CD4-positive, alpha-beta T cell treated with Interleukin-15 for 1 hour (primary cell): ENCODE measurements at places on chromosomes 1 and 21.

- no peak for DNase-seq
Measured at GRCh38 chr1:244497805-244498204, 36.7 kb downstream of the CATSPERE start.

DNA sequence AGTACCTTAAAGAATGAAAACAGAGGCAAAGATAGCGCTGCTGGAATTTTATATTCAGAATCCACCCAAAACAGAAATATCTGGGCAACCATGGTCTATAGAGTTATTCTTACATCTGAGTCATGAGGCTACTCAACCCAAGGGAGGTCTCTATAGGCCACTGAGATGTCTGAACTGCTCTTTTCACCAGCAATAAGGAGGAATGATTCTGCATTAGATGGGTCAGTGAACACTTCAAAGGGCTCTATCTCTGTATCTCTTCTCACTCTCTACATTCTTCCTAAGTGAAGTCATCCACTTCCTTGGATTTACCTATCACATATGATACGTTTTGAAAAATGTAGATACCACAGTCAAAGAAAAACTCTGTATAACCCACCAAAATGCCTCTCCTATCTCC lies 90.2 kb upstream of the NGF start:
- no peak for DNase-seq

GRCh38 chr1:157894613-157895165 lies 53.1 kb upstream of the CD5L start:
- no peak for DNase-seq

GRCh38 chr1:170494369-170494768 lies 37.6 kb upstream of the GORAB start:
- DNase-seq: no peak

DNA sequence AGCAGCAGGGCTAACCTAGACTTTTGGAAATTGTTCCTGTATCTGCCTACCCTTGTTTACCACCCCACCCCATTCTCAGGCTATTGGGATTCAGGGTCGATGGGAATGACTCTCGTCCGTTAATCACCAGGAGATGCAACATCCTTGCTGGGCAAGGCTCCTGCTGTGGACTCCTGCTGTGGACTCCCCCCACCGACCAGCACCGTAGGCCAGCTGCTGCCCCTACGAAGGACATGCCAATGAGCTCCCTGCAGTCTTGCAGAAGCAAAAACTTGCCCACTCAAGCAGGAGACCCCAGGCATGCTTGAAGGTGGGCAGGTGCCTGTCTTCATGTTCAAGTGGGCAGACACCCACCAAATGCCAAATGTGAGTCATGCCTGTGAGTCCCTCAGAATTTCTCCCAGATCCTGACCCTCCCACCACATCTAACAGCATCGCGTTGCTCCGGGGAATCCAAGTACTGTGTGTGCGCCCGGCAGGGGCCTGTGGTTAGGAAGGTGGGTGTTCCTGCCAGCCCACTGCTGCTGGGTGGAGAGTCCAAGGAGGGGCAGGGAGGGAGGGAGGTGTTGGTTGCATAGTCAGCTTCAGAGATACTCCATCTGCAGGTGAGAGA lies 41.7 kb upstream of the SOX13 start:
- DNase-seq: no peak

- DNase-seq: no peak
Measured at GRCh38 chr1:17014671-17015567, 3.2 kb upstream of the ATP13A2 start.

- DNase-seq: no peak
Measured at GRCh38 chr1:151975311-151976014, 18.2 kb downstream of the S100A10 start.

- DNase-seq: no peak
Measured at GRCh38 chr1:181777812-181778211, 283.7 kb downstream of the ZNF648 start.

- no peak for DNase-seq
Measured at GRCh38 chr1:4174291-4175200, 274.5 kb upstream of the C1orf174 start.

GRCh38 chr1:115807723-115808122 lies 33.2 kb downstream of the NHLH2 start:
- no peak for DNase-seq

DNA sequence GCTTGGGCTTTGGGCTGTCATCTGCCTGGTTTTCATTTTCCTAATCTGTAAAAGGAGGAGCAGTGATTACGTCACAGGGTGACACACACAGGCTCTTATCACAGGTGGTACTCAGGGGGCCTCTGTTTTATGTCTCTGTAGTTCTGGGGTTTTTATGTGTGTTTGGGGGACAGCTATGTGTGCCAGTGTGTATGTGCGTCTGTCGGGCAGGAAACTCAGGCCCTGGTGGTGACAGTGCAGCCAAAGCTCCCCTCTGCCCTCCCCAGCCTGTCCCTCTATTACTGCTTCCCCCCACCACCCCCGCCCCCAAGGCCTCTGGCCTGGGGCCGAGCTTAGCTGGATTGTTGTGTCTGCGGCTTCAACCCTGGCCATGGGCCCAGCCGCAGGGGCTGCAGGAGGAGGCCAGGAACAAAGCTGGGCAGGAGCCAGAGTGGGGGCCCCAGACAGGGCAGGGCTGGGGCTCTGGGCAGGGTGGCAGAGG lies 13.3 kb downstream of the MFAP2 start:
- DNase-seq: no peak

DNA sequence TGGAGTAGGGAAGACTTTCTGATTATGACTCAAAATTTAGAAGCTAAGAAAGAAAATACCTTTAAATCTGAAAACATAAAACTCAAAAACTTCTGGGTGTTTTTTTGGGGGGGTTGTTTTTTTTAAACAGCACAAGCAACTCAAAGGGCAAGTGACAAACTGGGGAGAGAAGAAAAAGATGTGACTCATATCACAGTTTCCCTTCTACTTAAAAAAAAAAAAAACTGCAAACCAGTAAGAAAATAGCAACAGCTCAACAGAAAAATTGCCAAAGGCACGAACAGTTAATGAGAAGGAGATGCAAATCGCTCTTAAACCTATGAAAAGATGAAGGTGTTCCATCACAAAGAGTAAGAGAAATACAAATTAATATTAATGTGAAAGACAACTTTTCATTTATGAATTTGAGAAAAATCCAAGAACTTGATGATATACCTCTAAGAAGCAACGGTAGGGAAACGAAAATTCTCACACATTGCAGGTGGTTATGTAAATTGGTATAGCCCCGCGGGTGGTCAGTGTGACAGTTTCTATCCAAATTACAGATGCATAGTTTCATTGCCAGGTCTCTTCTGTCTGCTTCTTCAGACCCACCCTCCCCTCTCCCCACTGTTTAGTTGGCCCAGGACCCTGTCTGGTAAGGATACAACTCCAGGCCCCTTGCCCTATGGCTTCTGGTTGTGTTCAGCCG lies 9.0 kb downstream of the IFNAR2 start:
- no peak for DNase-seq

DNA sequence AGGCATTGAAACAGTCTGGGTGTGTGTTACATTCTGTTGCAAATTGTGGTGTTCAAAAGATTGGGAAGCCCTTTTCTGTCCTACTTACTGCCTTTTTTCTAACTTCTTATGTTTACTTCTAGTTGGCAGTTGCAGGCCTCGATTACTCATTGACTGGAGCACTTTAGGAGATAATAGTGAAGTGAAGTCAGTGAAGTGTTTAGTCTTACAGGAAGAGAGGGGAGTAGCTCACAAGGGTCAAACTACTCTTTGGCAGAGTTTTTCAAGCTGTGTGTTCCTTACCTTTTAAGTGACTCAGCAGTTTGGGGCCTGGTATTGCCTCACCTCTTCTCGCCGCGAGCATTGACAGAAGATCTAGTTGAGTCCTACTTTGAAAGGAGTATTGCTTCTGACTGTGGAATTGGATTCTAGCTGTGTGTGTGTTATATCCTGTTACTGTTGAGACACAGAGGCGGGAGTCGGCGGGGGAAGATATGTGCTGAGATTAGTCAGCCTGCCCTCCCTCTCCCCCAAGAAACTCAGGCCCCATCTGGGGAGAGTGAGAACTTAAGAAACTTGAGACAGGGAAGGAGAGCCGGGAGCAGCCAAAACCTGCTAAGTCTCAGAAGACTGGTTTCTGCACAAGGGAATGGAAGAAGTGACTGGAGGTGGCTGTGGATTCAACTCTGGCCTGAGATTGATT lies 19.3 kb downstream of the AHCYL1 start:
- DNase-seq: no peak

GRCh38 chr1:7069931-7070330 lies 284.7 kb downstream of the CAMTA1 start:
- no peak for DNase-seq

DNA sequence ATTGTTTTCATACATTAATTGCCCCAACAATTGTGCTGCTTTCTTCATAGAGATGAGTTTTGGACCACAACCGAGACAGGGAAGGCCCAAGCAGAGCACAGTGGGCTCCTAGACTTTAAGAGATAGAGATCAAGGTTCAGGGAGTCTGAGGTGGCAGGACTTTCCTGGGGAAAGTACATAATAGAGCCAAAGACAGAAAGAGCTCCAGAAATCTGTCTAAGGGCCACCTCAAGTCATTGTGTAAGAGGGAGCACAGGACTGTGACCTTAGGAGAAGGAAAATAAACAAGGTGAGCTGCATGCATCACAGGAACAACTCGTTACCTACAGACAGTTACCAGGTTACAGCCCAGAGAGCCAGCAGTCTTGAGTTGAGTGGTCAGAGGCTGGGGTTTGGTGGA lies 41.3 kb upstream of the CR2 start:
- no peak for DNase-seq

GRCh38 chr21:39088031-39088370 lies 95.2 kb downstream of the PSMG1 start:
- DNase-seq: no peak

DNA sequence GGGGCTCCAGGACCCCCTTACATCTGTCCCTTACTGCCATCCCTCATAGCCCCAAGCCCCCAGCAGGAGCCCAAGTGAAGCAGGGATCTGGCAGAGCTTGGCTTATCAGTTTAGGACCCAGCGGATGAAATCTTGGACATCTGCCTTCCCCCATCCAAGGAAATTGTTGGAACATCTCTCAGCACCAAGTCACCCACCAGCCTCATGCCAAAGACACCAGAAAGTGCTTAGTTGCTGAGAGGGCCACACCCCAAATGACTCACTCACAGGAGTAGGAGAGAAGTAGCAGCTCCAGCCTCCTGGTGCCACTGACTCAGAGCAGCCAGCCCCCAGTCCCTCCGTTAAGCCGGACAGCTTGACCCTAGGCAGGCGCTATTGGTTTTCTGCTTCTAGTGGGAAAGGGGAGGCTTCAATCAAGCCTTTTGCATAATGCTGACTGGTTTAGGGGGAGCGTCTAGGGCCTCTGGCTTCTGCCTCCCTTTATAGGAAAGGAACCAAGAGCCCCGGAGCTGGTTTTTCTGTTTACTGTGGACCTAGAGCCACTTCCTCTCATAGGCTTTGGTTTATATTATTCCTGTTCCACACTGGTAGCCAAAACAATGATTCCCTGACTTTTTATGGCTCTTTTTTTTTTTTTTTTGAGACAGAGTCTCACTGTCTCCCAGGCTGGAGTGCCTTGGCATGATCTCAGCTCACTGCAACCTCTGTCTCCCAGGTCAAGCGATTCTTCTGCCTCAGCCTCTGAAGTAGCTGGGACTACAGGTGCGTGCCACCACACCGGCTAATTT lies 114.2 kb upstream of the IPO9 start:
- DNase-seq: peak; percentile 82

DNA sequence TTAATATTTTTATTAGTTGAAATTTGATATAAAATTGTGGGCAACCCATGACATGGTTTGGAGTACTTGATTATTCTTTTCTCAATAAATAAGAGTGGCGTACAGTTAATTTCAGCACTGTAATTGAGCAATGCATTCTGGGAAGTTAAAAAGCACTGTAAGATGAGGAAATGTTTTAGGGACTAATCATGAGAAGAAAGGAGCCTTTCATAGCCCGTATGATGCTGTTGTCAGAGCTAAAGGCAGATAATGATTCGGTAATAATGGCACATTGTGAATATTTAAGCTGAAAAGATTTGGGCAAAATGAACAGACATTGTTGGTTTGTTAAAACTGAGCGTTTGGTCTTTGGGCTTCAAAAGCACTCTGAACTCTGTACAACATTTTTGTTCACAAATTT lies 139.3 kb downstream of the NFIA start:
- DNase-seq: no peak

DNA sequence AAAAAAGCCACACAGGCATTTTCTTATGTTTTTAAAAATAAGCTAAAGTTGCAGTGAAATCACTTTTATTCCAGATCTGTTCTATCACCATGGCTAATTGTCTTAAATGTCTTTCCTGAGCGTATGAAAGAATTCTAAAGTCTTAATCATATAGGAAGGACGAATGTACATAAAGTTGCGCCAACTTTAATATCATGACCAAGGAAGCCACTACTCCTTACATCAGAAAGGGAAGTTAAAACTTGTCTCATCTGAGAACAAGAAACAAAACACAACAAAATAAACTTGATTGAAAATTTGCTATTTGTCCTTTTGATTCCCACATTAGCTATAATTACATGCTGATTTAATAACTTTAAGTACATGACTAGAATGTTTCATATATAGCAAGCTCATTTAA lies 26.5 kb downstream of the CNIH4 start:
- DNase-seq: no peak

DNA sequence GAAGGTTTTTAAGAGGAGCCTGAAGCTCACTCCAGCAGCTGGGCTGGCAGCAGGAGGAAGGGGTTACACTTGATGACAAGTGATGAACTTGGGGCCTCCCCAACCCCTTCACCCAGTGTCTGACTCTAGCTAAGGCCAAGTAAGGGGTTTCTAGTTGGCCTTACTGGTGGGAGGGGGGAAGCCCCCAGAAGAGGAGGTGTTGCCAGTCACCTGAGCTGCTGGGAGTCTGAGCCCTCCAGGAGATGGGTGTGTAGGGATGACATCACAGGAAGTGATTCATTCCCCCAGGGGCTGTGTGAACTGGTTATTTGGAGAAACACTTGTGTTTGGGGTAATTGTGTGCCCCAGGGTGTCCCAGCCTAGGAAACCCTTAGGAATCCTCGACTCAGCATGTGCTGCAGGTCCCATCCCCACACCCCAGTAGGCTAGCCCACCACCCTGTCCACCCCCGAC lies 3.1 kb downstream of the PADI1 start:
- peak; percentile 71 for DNase-seq
